ENCODE measurements at places on chromosomes 5 and 9.

DNA sequence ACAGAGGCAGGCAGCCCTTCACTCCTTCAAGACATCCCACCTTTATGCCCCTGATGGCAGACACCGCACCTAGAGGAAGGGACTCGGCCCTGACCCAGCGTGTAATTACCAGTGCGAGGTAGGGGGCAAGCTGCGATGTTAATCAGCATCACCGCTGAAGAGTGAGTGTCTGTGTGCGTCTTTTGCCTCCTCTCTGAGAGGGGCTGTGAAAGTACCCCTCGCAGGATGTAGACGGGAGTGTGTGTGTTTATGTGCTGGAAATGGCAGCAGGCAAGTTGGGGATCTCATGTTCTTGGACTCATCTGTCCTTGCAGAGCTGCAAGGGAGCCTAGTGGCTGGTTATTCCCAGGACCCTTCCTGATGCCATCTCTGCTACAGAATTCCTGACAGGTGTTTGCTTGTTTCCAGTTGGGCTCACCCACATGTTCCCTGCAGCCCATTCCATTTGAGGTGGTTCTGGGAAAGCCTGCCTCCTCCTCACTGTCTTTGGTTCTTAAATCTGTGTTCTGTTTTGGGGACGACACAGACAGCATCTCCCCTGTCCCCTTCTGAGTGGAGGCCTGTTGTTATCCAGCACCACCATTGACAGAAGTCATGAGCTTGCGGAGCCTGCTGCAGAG lies 70.5 kb downstream of the ZNF618 start:
- DNase-seq = no peak

GRCh38 chr5:14440223-14440581 lies 141.4 kb upstream of the OTULINL start:
- DNase-seq = no peak

DNA sequence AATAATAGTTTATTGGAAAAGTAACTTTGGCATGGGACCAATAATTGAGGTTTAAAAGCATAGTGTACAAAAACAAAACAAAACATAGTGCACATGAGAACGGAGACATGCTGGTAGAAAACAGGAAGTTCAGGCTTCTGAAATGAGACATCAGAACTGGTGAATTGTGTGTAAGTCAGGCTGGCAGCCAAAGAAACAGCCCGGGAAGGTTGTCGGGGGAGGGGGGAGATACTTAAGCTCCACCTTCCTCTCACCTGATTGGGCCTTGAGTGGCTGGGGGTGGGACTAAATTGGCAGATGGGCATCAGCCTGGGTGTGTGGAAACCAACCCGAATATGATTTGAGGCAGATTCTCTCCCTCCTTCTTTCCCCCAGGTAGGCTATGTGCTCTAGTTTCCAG lies 256.3 kb downstream of the SMARCA2 start:
- DNase-seq = no peak

- no peak for DNase-seq
Observed at GRCh38 chr9:36268007-36268427, 9.8 kb upstream of the GNE start.

- DNase-seq = no peak
Observed at GRCh38 chr5:164359260-164360255, 854.1 kb downstream of the MAT2B start.

GRCh38 chr5:150329881-150330876 lies 27.3 kb upstream of the TCOF1 start:
- no peak for DNase-seq

GRCh38 chr5:34876275-34876674 lies 37.3 kb downstream of the TTC23L start:
- DNase-seq = no peak

DNA sequence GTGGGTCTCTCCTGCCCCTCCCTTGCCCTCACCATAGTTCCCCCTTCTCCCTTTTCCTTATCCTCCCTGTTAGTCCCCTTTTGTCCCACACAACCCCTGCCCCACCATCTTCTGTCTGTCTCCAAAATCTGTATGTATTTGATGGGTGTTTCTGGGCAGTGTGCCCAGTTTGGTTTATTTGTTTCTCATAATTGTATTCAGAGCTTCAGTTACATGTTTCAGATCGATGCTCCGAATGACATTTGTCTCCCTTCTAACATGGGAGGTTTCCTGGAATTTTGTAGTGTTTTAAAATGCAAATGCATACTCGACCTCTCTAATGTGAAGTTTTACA lies 22.2 kb downstream of the FBXL7 start:
- no peak for DNase-seq

DNA sequence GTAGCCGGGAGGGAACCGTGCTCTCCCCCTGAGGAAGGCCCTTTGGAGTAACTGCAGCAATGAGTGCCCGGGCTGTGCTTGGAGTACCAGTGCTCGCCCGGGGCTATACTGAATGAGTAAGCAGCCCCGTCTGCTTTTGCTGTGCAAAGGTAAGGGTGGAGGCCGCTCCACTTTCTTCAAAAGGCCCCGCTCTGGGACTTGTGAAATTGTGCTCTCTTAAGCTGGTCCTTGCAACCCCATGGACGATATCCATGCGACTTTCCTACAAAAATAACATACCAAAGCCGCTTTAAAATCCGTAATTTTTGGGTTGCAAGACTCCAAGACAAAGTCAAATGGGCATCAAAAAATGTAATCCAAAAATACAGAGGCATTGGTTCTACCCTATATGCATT lies 578 bp upstream of the TNFAIP8 start:
- no peak for DNase-seq

DNA sequence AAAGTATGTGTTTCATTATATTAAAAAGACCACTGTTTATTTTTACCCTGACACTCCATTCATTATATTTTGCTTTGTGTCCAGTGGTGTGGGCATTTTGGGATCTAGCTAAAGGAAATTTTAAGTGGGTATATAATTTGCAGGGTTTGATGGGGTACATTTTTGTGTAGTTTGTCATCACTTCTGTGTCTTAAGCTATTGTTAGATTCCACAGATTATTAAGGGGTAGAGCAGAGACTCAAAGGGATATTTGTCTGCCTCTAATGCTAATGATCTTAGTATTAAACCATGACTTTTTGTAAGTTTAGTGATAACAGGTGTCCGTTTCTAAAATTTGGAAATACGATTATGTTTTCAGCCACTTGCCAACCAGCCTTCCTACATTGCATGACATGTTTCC lies 731.6 kb downstream of the BRINP1 start:
- no peak for DNase-seq

- DNase-seq = no peak
Observed at GRCh38 chr5:52996979-52997378, 7.8 kb downstream of the ITGA2 start.

DNA sequence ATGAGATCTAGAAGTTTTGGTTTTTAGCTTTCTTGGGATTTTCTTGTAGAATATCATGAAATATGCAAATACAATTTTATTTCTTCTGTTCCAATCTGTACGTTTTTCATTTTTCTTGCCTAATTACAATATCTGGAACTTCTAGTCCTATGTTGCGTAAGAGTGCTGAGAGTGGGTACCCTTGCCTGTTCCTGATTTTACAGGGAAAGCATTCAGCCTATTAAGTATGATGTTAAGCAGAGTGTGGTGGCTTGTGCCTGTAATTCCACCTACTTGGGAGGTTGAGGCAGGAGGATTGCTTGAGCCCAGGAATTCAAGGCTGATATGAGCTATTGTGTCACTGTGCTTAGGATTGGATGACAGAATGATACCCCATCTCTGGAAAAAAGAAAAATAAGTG lies 210.2 kb upstream of the ITGA1 start:
- no peak for DNase-seq

DNA sequence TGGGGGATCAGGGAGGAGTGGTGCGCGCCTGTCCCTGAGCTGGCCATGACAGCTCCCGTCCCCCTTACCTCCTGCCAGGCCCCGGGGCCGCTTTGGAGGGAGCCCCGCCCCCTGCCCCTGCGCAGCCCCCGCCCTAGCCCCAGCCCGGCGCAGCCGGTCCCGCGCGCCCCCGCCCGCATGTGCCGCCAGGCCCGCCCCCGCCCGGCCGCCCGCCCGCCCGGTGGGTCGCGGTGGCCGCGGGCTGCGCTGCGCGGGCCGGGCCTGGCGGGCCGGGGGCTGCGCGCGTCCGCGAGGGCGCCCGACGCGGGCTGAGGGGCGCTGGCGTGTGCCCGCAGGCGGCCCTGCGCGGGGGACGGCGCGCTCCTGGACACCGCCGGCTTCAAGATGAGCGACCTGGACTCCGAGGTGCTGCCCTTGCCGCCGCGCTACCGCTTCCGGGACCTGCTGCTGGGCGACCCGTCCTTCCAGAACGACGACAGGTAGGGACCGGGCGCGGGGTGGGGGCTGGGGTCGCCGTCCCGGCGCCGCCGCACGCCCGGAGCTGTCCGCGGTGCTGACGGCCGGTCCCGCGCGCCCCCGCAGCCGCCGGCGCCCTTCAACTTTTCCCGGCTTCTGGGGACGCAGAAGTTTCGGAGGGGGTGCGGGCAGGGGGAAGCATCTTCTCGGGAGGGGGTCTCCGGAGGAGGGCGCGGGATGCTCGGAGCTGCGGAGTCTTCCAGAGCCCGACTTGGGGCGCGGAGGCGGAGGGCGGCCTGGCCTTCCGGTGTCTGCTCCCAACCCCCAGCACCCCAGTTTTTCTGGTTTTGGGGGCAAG lies 12.5 kb downstream of the KCNT1 start:
- DNase-seq = no peak

GRCh38 chr9:102650896-102651295 lies 344.2 kb upstream of the CYLC2 start:
- no peak for DNase-seq

DNA sequence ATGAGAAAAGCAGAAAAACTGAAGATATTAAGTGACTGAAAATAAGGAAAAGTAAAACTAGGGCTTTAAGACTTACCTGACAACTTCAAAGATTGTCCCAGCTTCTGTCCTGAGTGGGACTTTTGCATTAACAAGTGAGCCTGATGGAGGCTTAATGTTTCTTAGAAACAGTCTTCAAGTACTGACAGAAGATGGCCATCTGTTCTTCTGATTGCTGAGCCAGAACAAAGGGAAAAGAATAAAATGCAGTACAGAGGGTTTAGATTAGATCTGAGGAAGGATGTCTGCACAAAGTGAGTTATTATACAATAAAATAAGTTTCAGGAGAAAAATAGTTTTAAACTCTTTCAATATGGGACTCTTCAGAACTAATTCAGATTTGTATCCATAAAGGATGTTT lies 500.7 kb downstream of the CETN3 start:
- no peak for DNase-seq

- DNase-seq = no peak
Observed at GRCh38 chr5:45098483-45098882, 289.7 kb downstream of the MRPS30 start.

DNA sequence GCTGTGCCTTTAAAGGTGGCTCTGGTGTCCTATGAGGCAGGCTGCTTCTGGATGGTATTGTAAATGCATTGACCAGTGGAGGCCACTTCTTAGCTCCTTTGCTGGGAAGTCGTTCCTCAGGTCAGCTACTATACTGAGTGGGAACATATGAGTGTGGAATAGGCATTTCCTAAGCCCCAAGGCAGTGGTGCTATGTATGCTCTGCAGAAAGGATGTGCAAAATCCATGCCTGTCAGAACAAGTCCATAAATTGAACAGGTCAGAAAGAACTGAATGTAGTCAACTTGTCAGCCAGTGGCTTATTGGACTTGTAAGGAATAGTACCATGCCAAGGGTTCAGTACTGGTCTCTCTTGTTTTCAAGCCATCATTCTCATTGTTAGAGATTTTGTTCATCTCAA lies 216.4 kb downstream of the CDH10 start:
- DNase-seq = no peak

DNA sequence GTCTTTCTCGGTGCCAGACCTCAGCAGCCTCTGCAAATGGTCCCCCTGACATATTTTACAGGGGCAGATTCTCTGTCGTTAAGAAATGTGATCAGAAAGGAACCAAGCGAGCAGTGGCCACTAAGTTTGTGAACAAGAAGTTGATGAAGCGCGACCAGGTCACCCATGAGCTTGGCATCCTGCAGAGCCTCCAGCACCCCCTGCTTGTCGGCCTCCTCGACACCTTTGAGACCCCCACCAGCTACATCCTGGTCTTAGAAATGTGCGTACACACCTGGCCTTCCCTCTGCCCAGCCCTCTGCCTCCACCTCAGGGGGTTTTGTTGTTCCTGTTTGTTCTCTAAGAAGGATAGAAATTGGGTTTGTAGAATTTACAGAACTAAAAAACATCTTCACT lies 77.3 kb upstream of the OTULINL start:
- no peak for DNase-seq

- DNase-seq = no peak
Observed at GRCh38 chr9:87245271-87245670, 252.4 kb upstream of the DAPK1 start.

GRCh38 chr9:70340572-70340971 lies 73.9 kb downstream of the KLF9 start:
- no peak for DNase-seq

DNA sequence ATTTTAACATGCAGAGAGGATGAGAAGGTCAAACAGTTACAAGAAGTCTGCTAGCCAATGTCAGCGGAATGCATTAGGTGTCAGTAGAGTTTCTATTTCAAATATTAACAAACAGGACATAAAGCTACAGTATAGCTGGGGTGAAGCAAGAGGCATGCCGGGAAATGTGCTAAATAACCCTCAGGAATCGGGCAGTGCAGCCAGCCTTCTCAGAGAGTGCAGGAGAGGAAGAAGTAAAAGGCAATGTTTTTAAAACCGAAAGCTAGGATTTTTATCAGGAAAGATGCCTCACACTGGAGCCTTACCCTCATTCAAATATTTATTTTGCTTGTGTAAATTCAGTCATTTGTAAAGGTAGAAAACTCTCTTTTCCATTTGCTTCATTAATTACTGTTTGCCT lies 59.1 kb upstream of the SH3GL2 start:
- DNase-seq = no peak

- no peak for DNase-seq
Observed at GRCh38 chr9:113215132-113215531, 5.9 kb downstream of the FKBP15 start.

GRCh38 chr5:59317023-59317773 lies 576.3 kb downstream of the PDE4D start:
- no peak for DNase-seq

DNA sequence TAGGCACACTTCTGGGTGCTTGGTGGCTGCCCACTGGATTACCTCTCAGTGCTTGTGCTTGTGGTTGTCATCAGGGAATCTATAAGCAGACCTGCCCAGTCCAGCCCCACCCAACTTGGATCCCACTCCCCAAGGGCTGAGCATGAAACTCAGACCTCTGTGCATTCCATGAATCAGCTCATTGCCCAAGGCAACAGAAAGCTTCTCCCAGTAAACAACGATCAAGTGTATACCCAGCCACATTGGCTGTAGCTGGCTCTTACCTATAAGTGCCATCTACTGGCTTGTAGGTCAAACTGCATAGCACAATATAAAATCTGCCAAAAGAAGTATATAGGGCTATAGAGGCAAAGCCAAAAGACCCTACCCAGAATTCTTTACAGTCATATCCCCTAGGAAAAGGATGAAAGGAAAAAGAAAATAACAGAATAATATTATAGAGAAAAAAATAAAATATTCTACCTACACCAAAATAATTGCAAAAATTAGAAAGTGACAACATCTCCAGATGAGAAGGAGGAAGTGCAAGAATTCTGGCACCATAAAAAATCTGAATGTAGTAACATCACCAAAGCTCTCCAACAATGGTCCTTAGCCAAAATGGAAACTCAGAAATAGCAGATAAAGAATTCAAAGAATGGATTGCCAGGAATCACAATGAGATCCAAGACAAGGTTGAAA lies 321.0 kb upstream of the TRPC7 start:
- no peak for DNase-seq

GRCh38 chr9:96014078-96014477 lies 138.6 kb downstream of the ERCC6L2 start:
- no peak for DNase-seq
